ENCODE measurements at places on chromosomes 2 and 18.

DNA sequence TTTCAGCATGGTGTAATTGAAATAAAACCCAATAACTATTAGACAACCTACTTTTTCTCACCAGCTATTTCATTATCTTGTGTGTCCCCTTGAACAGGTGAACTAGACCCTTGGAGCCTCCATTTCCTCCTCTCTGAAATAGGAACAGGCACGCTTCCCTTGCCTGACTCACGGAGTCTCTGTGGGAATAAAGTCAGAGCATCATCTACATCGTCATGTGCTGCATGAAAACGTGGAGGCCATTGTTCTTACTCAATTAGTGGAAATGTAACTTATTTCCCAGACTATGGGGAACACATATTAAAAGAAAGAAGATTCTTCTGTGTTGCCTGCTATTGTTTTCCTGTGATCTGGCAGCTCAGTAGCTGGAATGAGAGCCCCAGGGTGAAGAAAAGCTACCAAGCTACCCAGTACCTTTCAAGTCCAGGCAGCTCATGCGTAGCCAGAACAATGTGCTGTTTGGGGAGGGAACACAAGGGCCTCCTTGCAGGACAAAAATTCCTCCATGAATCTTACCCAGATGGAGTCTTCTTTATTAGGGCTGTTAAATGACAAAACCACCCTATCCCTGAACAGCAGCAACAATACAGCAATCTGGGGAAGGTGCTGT lies 59.8 kb downstream of the SOX11 start:
- no peak for DNase-seq

DNA sequence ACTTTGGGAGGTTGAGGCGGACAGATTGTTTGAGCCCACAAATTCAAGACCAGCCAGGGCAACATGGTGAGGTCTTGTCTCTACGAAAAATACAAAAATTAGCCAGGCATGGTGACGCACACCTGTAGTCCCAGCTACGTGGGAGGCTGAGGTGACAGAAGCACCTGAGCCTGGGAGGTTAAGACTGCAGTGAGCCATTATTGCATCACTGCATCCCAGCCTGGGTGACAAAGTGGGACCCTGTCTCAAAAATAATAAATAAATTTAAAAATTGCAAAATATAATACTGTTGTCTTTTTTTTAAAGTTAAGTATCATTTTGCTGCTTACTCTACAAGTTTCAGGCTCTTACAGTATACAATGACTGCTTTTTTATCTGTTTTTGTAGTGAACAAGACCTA lies 4.0 kb upstream of the ANKRD12 start:
- DNase-seq = no peak

- DNase-seq = no peak
Observed at GRCh38 chr2:88540346-88540745, 86.9 kb downstream of the EIF2AK3 start.

DNA sequence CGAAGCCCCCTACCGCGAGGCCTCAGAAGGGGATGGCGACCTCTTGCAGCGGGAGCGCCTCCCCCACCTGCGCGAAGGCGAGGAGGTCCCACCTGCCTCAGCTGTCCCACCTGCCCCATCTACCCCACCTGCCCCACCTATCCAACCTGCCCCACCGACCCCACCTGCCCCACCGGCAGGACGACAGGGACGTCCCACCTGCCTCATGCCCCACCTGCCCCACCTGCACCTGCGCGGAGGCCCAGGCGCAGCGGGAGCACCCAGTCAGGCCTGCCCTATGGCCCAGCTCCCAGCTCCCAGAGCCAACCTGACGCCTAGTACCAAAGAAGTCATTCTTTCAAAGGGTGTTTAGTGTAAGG lies 489.1 kb upstream of the SMIM21 start:
- DNase-seq = no peak

DNA sequence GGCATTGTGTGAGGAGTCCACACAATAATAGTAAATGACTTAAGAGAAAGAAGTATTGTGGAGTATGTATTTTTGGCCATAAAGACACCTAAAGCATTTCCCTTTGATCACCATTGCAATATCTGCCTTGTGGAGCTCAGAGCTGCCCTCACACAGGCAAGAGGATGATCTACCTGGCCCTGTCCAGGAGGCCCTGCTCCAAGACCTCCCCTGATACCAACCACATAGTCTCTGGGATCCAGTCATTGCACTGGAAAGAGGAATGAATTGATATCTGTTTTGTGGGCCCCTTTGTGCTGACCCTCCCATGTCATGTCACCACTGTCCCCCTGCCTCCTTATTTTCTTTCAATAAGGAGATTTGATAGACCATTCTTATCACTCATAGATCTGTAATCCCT lies 430.6 kb upstream of the TNP1 start:
- DNase-seq = no peak

- DNase-seq = no peak
Observed at GRCh38 chr2:104028061-104028460, 825.9 kb upstream of the POU3F3 start.

GRCh38 chr2:120551522-120551921 lies 184.1 kb upstream of the GLI2 start:
- DNase-seq = no peak

GRCh38 chr18:12409469-12409868 lies 1.7 kb downstream of the PRELID3A start:
- DNase-seq = no peak

DNA sequence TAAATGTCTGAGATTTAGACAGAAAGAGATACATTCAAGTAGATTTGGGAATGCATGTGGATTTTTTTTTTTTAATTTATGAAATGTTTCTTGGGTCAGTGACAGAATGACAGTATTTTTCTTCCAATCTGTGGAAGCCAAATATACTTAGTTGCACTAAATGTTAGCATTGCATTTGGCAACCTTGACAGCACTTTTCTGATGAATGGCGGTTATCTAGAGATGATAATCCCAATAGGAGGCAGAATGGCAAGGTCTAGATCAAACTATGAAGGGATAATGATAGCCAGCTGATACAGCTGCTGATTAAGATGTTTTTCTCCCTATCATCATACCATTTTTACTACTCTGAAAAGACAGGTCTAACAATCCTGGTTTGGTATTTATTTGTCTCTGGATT lies 174.5 kb upstream of the STON1 start:
- DNase-seq = no peak

All from stimulated activated CD8-positive, alpha-beta memory T cell treated with anti-CD3 and anti-CD28 coated beads, Interleukin-15, amount 100 ng/mL, for 24 hours (primary cell).